Central memory CD4-positive, alpha-beta T cell (primary cell): ENCODE measurements at places on chromosomes 7 and 10.

DNA sequence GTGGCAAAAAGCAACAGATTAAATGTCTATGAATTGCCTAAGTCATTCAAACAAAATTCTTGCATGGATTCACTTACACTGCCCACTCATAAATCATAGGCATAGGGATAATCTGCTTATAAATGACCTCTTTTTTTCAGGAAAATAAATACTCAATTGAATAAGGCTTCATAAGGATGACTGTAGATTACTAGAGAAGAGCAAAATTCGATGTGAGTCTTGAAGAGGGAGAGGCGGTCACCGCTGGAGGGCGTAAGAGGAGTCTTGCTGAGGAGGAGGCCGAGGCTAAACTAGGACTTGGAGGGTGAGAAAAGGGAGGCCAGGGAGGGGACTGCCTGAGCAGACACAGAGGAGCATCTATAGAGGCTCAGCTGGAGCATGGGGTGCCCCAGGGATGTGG lies 135.4 kb upstream of the RSU1 start:
- no peak for DNase-seq

GRCh38 chr7:158586499-158587161 lies 993 bp downstream of the PTPRN2 start:
- DNase-seq = no peak

GRCh38 chr7:867001-867405 lies 9.4 kb upstream of the GET4 start:
- DNase-seq = no peak

DNA sequence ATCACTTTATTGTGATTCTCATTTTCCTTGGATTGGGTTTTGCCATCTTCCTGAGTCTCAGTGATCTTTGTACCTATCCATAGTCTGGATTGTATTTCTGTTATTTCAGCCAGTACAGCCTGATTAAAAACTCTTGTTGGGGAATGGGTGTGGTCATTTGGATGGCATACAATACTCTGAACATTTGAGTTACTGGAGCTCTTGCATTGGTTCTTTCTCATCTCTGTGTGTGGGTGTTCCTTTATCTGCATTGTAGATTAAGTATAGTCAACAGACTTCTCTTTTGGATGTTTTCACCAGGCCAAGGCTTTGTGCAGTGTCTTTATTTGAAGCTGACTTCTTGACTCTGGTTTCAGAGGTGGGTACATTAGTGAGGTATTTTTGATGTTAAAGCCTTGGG lies 42.2 kb downstream of the RUNDC3B start:
- DNase-seq = no peak

DNA sequence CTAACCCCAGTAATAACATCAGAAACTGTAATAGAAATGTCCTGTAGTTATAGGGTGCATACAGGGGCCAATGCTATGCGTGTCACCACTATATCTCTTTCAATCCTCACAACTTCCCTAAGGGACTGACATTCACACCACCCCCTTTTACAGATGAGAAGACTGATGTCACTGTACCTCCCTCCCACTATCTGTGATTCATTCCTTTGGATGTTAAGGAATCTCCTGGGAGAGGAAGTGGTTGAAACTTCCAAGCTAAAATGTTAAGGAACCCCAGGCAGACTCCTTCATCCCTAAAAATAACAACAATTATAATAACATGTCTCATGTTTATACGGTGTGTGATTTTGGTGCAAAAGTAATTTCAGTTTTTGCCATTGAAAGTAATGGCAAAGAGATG lies 5.4 kb downstream of the COL13A1 start:
- no peak for DNase-seq
